Activated CD8-positive, alpha-beta memory T cell treated with anti-CD3 and anti-CD28 coated beads, Interleukin-2, amount 50 U/mL, for 4 hours (primary cell): ENCODE measurements at places on chromosomes 12 and 14.
A peak's percentile ranks its signal among the peaks of the same experiment; 100 is the strongest.

DNA sequence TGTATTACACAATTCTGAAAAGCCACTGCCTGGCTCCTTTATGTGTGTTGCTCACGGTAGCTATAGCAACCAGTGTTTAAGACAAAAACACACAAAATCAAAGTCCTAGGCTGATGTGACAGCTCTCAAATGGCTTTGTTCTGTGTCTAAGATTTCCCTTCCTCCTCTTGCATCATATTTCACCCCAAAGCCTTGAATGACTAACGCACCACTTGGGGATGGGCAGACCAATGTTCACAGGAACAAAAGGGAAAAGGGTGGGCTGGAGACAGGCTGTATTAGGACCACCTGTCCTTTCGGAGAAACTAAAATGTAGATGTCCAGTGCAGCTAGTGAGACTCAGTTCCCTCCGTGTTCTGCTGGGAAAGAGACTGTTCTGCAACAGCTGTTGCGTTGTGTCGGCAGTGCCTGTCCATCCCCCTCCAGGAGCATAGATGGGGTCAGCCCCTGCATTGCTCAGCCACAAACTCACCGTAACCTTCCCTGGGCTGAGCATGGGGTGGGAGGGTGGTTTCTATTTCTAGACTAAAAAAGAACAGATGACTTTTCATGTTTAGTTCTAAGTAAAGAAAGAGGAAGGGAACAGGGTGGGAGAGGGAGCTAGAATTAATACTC, 26.8 kb upstream of the DAAM1 start:
- no peak for DNase-seq

DNA sequence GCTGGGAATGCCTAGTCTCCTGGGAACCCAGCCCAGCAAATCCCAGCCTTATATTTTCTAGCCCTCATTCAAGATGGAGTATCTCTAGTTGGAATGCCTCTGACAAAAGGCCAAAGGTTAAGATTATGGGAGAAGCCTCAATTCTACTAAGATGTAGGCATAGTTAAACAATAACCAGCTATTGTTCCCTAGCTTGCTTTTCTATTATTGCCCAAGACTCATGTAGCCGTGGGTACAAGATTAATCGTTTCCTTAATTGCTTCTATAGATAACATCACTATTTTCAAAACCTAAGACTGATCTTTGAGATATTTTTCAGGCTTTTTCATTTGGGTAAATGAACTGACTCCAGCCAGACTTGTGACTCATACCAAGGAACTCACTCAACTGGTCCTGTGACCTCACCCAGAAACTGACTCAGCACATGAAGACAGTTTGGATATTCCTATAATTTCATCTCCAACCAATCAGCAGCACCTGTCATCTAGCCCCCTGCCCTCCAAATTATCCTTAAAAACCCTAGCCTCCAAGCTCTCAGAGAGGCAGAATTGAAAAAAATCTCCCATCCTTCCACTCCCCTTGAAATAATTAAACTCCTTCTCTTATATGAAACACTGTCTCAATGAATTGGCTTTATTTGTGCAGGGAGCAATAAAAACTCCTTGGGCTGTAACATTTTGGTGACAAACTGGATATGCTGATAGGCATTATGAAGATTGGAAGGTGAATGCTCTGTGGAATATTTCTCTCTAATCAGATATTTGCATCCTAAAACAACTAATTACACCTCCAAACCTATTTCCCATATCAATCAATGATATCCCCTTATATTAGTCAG, 589.0 kb downstream of the C12orf50 start:
- no peak for DNase-seq

DNA sequence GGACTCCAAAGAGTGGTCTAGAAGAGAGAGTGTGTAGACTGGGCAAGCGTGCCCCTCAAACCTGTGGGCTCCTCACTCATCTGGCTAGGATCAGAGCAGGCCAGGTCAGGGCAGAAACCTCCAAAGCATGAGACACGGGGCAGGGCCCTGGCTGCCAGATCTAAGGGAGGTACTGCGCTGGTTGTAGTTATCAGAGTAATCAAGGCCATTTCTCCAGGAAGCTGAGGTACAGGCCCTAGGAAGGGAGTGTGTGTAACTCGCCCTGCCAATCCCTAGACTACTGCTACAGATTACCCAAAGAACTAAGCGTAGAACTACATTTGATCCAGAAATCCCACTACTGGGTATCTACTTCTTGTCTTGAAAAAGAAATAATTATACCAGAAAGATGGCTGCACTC, 84.5 kb downstream of the SSPN start:
- no peak for DNase-seq

DNA sequence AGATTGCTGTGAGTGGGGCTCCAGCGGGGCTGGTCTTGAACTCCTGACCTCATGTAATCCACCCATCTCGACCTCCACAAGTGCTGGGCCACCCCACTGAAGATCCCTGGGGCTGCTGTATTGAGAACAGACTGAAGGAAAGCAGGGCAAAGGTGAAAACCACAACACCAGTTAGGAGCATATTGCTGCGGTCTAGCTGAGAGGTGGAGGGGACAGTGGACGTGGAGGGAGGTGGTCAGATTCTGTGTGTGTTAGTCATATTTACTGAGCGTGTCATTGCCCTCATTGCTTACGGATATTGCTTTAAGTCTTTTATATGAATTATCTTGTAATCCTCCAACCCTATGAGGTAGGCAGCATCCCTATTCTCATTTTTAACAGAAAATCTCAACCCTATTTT, 69.0 kb upstream of the OVCH1 start:
- no peak for DNase-seq

- DNase-seq, result no peak
Measured at GRCh38 chr12:16323638-16324037, 23.8 kb upstream of the MGST1 start.

- DNase-seq, result no peak
Measured at GRCh38 chr12:41907021-41907420, 237.7 kb downstream of the GXYLT1 start.

- DNase-seq, result no peak
Measured at GRCh38 chr12:131592972-131593371, 117.9 kb upstream of the SFSWAP start.

DNA sequence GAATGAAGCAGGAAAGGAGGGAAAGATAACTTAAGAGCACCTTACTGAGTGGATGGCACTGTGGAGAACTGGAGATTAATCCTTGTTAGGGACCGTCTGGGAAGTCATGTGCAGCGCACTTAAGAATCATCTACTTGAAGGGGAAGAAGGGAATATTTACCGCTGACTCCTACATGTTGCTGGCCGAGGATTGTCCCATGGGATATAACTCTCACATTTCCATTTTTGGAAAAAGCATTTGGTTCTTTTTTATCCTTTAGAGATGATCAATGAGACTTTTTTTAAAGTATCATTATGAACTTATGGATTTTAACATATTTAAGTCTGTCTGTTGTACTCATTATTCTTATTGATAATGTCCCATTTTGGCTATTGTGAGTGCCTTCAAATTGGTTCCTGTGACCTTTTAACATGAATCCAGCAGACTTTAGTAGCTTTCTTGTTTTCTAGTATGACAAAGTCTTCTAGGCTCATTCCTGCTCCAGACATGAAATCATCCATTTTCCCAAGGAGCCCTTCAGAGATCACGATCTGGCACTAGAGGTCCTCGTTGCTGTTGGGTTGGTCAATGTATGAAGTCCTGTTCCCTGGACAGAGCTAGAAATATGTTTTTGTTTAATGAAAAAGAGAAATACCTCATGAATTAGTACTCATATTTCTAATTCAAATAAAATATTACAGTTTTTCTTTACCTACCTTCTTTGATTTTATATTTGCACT, 20.2 kb upstream of the FAM234B start:
- no peak for DNase-seq

- DNase-seq, result no peak
Measured at GRCh38 chr14:51176839-51177238, 63.2 kb upstream of the TMX1 start.

DNA sequence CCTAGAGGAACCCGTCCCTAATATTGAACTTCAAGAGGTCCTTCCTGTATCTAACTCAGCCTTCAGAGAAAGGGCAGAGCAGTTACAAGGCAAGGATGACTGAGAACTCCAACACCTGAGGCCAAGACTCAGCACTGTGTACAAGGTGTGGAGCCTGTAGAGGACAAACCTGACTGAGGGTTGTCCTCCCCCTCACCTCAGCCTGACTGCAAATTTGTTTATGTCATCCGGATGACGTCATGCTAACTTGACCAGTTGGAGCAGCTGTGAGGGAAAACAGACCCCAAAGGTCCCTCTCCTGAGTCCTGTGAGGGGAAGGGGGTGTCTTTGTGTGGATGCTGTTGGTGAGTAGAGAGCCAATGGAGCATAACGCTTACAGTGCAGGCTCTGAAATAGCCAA, 4.3 kb downstream of the CRACR2A start:
- DNase-seq, result no peak

- DNase-seq, result peak; percentile 47
Measured at GRCh38 chr14:50344116-50344775, 32.1 kb downstream of the DMAC2L start.

DNA sequence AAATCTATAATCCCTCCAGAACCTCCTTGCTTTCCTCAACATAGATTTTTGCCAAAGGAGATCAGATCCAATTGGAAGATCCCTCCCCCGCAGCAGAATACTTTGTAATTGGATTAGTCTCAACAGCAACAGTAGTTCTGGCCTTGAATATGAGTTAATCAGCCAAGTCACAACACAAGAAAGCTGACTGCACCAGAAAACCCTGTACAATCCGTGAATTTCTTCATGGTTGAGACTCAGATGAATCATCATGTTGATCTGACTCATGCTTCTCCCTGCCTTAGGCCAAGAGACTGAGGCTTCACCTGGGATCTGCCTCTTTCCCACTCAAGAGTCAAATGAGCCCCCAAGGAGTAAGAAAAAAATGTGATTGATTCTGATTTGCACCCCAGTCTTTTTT, 3.0 kb upstream of the METTL17 start:
- no peak for DNase-seq

- peak; percentile 63 for DNase-seq
Measured at GRCh38 chr12:49098035-49098451, 3.4 kb upstream of the DHH start.

- no peak for DNase-seq
Measured at GRCh38 chr12:26936559-26937442, 980 bp downstream of the INTS13 start.

DNA sequence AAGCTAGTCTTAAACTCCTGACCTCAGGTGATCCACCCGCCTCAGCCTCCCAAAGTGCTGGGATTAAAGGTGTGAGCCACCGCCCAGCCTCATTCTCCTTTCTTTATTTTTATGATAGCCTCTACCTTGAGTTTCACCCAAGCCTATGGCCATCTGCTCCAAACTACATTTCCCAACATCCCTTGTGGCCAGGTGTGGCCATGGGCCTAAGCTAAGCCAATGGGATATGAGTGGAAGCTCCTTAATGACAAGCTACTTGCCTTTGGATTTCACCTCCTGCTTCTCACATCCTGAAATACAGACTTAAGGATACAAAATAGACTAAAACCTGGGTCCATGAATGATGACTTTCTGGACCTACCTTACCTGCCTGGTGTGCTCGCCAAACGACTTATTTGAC, 46.2 kb downstream of the DPF3 start:
- no peak for DNase-seq

DNA sequence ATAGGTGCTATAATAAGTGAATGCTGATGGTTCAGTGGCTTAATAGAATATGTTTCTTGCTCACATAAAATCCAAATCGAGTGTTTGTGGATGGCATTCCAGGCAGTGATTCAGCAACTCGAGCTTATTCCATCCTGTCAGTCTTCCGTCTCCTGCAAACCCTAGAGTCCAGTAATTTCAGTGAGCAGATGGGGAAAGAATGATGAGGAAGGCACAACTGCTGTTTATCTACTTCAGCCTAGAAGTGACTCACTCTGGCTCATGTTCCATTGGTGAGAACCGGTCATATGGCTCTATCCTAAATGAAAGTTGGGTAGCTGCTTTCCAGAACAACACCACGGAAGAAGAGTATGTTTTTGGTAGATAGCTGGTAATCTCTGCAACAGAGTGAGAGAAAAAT, 421.8 kb upstream of the PDE3A start:
- DNase-seq, result no peak

DNA sequence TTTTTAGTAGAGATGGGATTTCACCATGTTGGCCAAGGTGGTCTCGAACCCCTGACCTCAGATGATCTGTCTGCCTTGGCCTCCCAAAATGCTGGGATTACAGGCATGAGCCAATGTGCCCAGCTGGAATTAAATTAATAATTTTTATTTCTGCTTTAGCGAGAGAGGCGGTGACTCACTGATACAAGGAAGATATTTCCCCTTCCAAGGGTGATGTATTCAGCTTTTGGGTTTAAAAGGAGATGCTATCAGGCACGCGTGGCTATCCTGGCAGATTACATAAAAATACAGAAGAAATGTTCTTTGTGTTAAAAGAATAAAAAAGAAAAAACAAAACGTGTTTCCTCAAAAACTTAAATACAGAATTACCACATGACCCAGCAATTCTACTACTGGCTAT, 12.4 kb upstream of the P2RX7 start:
- DNase-seq, result no peak

- peak; percentile 29 for DNase-seq
Measured at GRCh38 chr14:73785336-73785833, 66.2 kb upstream of the PTGR2 start.

- DNase-seq, result no peak
Measured at GRCh38 chr14:84850595-84850994, 679.3 kb upstream of the FLRT2 start.

- no peak for DNase-seq
Measured at GRCh38 chr12:47907851-47908454, 3.2 kb upstream of the VDR start.

- DNase-seq, result no peak
Measured at GRCh38 chr14:79658221-79658620, 553.1 kb downstream of the DIO2 start.

- DNase-seq, result no peak
Measured at GRCh38 chr14:91243074-91243471, 1.4 kb downstream of the GPR68 start.

GRCh38 chr12:124078800-124079199, 105.8 kb downstream of the ZNF664 start:
- DNase-seq, result no peak

GRCh38 chr14:55109836-55110235, 19.2 kb upstream of the LGALS3 start:
- no peak for DNase-seq

DNA sequence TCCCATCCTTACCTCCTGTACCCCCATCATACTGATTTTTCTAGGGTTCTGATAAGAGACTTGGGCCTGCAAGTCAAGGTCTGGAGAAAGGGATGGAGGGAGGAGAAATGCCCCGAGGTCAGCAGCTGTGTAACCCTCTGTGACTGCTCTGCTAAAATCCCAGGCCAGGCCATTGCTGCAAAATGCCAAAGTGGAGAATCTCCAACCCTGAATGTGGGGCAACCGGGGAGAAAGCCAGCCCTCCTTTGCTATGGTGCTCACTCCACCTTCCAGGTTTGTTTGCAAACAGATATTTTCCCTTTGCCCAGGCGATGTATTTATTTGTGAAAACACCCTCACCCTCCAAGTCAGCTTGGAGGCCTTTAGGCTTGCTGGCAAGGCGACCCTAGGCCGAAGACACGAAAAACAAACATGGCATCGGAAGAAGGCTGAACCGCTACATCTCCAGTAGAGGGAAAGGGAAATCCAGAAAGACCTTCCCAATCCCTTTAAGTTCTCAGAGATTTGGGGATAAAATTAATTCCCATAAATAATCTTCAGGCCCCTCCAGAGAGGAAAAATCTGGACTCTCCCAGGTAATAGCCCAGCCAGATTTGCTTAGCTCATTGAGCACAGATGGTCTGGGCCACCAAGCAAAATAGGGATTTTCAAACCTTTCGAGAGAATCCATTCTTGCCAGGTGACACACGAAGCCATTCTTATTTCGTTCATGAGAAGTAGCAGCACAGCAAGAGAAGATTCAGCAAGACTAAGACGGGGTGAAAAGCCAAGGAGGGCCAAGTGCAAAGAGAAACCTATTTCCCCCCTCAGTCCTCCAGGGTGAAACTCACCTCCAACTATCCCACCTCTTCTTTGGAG, 1.3 kb upstream of the TBX5 start:
- DNase-seq, result no peak
